ENCODE measurements at places on chromosomes 1 and 21.

GRCh38 chr21:42299324-42300044 is 15.7 kb downstream of the TFF3 start:
- DNase-seq, result no peak
- no peak overlapping the region for H3K4me3 ChIP-seq
- no peak overlapping the region for H3K27ac ChIP-seq
- no peaks in the 10 kb centered on the region for H3K4me1 ChIP-seq
- H3K36me3 ChIP-seq, result peaks cover 34% of the 10 kb centered on the region

- H3K4me3 ChIP-seq, result no peak overlapping the region
- no peaks in the 10 kb centered on the region for H3K27me3 ChIP-seq
- no peaks in the 10 kb centered on the region for H3K4me1 ChIP-seq
- no peak for DNase-seq
- no peak overlapping the region for H3K27ac ChIP-seq
Measured at GRCh38 chr1:74246315-74246714, 11.1 kb downstream of the TNNI3K start.

GRCh38 chr1:69185378-69185777 is 382.3 kb upstream of the LRRC7 start:
- H3K27me3 ChIP-seq, result no peaks in the 10 kb centered on the region
- H3K27ac ChIP-seq, result no peak overlapping the region
- H3K4me3 ChIP-seq, result no peak overlapping the region
- DNase-seq, result no peak
- H3K4me1 ChIP-seq, result no peaks in the 10 kb centered on the region

DNA sequence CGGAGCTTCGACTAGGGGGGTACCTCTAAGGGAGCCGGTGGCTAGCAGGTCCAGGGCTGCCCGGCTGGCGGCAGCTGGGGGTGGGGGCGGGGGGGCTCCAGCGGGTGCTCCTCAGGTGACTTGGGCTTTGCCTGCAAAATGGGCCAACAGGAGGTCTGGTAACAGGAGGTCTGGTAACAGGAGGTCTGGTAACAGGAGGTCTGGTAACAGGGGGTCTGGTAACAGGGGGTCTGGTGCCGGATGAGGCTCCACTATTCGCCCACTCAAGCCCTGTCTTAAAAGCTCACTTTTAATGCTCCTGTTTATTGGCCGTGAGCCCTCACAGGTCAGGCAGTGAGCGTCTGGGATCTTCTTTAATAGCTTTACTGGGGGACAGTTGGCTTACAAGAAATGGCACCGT is 40.4 kb upstream of the ACTRT2 start:
- no peak overlapping the region for H3K4me3 ChIP-seq
- no peak overlapping the region for H3K27ac ChIP-seq
- DNase-seq, result no peak
- H3K4me1 ChIP-seq, result no peaks in the 10 kb centered on the region
- no peaks in the 10 kb centered on the region for H3K27me3 ChIP-seq

- no peak overlapping the region for H3K27ac ChIP-seq
- H3K4me1 ChIP-seq, result no peaks in the 10 kb centered on the region
- no peaks in the 10 kb centered on the region for H3K36me3 ChIP-seq
- no peak overlapping the region for H3K4me3 ChIP-seq
- no peaks in the 10 kb centered on the region for H3K27me3 ChIP-seq
Measured at GRCh38 chr1:150118716-150119115, 31.0 kb upstream of the PLEKHO1 start.

- no peaks in the 10 kb centered on the region for H3K36me3 ChIP-seq
- H3K4me3 ChIP-seq, result no peak overlapping the region
- H3K27ac ChIP-seq, result no peak overlapping the region
- no peaks in the 10 kb centered on the region for H3K27me3 ChIP-seq
Measured at GRCh38 chr1:6009120-6010040, 17.2 kb upstream of the NPHP4 start.

- no peak for DNase-seq
- H3K27me3 ChIP-seq, result no peaks in the 10 kb centered on the region
- H3K27ac ChIP-seq, result no peak overlapping the region
Measured at GRCh38 chr1:68202239-68202832, 30.0 kb downstream of the WLS start.

DNA sequence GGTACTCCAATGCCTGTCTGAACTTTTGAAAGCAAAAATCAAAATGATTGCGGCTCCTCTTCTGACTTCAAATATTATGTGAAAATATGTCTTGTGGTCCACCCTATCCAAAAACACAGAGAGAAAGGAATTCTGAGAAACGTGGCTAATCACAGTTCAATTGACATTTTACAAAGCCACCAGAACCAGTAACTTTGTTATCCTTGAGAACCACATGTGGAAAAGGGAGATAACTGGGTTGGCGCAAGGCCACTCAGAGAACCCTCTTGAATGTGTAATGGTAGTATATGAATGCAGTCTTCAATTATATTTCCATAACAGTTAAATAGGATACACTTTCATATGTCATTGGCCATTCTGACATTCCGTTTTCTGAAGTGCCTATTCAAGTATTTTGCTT is 1030.0 kb upstream of the TMPRSS15 start:
- no peaks in the 10 kb centered on the region for H3K36me3 ChIP-seq
- no peaks in the 10 kb centered on the region for H3K4me1 ChIP-seq
- no peaks in the 10 kb centered on the region for H3K27me3 ChIP-seq
- H3K4me3 ChIP-seq, result no peak overlapping the region
- DNase-seq, result no peak
- H3K27ac ChIP-seq, result no peak overlapping the region

GRCh38 chr1:58422436-58422835 is 124.1 kb downstream of the OMA1 start:
- H3K4me1 ChIP-seq, result no peaks in the 10 kb centered on the region
- H3K4me3 ChIP-seq, result no peak overlapping the region
- DNase-seq, result no peak
- H3K36me3 ChIP-seq, result no peaks in the 10 kb centered on the region

DNA sequence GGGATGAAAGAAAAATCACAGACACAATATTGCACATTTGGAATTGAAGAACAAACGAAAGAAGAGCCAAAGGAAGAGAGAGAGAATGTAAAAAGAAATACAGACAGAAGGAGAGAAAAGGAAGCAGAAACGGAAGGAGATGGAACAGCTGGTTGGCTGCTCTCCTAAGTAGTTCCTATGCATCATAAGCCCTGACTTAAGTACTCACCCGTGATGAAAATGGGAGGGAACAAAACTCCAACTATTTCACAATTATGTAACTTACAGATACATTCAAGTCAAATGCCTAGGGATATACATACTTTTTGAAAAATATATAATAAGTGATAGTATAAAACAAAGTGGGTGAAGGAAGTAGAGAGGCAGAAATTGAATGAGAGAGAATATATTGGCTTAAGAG is 88.5 kb downstream of the TTLL7 start:
- no peaks in the 10 kb centered on the region for H3K36me3 ChIP-seq
- H3K4me1 ChIP-seq, result no peaks in the 10 kb centered on the region
- H3K4me3 ChIP-seq, result no peak overlapping the region
- DNase-seq, result no peak
- H3K27me3 ChIP-seq, result no peaks in the 10 kb centered on the region
- no peak overlapping the region for H3K27ac ChIP-seq

- H3K4me1 ChIP-seq, result no peaks in the 10 kb centered on the region
- no peak for DNase-seq
- no peak overlapping the region for H3K4me3 ChIP-seq
- H3K27me3 ChIP-seq, result no peaks in the 10 kb centered on the region
Measured at GRCh38 chr1:33872683-33873082, 8.8 kb downstream of the HMGB4 start.

DNA sequence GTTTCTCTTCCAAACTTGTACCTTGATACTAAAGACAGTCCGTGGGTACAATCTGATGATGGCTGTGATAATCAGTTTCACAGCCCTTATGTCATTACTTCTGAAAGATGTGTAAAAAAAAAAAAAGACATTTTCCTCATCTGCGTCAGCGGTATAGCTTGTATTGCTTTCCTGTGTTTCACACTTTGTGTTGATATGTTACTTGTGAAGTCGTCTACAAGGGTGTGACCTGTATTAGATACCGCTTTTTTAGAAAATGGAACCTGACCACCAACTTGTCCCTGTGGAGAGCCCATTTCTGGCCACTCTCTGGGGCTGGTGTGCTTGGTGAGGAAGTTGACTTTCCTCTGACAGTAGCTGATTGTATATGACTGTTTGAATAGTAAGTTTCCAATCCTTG is 50.5 kb downstream of the PEX14 start:
- no peaks in the 10 kb centered on the region for H3K4me1 ChIP-seq
- no peaks in the 10 kb centered on the region for H3K36me3 ChIP-seq
- no peak for DNase-seq
- H3K27ac ChIP-seq, result no peak overlapping the region
- H3K4me3 ChIP-seq, result no peak overlapping the region

- H3K27ac ChIP-seq, result no peak overlapping the region
- H3K4me1 ChIP-seq, result no peaks in the 10 kb centered on the region
- no peak overlapping the region for H3K4me3 ChIP-seq
- no peaks in the 10 kb centered on the region for H3K36me3 ChIP-seq
- no peaks in the 10 kb centered on the region for H3K27me3 ChIP-seq
- no peak for DNase-seq
Measured at GRCh38 chr21:39155578-39155977, 27.7 kb downstream of the PSMG1 start.

DNA sequence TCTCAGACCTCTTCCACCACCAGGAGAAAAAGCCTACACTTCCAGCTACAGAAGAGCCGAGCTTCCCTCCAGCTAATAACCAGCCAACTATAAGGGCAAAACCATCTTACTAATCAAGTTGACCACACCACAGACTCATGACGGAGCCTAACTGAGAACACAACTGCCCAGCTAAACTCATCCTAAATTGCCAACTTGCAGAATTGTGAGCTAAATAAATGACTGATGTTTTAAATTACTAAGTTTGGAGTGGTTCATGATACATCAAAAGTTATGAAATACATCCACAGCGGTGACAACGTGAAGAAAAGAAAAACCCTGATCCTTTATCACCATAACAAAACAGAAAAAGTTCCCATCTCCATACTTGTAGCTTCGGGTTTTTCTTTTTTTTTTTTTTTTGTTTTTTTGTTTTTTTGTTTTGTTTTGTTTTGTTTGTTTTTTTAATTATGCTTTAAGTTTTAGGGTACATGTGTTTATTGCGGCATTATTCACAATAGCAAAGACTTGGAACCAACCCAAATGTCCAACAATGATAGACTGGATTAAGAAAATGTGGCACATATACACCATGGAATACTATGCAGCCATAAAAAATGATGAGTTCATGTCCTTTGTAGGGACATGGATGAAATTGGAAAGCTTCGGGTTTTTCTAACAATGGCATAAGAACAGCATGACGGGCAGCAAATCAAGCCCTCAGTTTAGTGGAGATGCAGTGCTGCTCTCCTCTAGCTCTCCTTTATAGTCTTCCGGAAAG is 122.6 kb downstream of the PIGK start:
- no peaks in the 10 kb centered on the region for H3K27me3 ChIP-seq
- no peaks in the 10 kb centered on the region for H3K4me1 ChIP-seq
- DNase-seq, result no peak

DNA sequence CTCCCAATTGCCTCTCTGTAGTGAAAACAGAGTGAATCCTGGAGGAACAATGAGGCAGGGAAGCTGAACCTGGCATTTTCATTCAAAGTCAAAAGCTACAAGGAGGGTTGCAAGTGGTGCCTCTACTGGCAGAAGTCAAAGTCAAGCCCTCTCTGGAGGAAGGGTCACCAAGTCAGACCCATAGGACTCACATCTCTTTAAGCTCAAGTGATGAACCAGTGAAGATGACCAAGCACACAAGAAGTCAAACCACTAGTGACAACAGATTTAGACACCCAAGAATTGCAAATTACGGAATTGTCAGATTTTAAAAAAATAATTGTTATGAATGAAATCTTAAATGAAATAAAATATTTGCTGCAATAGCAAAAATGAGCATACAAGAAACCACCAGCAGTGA is 81.1 kb upstream of the ATP1B1 start:
- no peak overlapping the region for H3K4me3 ChIP-seq
- H3K27me3 ChIP-seq, result no peaks in the 10 kb centered on the region
- no peak for DNase-seq
- no peaks in the 10 kb centered on the region for H3K36me3 ChIP-seq
- H3K4me1 ChIP-seq, result no peaks in the 10 kb centered on the region
- H3K27ac ChIP-seq, result no peak overlapping the region

DNA sequence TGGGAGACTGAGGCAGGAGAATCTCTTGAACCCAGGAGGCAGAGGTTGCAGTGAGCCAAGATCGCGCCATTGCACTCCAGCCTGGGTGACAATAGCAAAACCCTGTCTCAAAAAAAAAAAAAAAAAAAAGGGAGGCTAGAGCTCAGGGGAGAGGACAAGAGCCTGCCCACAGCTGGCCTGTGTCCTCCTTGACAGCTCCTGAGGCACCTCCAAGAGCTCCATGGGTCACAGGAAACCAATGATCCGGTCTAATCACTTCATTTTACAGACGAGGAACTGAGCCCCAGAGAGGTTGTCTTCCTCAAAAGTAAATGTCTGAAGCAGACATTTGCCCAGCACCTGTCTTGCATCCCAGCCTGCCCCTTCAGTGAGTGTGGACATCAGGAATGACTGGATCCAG is 49.4 kb downstream of the NID1 start:
- no peaks in the 10 kb centered on the region for H3K4me1 ChIP-seq
- H3K27me3 ChIP-seq, result no peaks in the 10 kb centered on the region
- no peak overlapping the region for H3K4me3 ChIP-seq
- DNase-seq, result no peak

DNA sequence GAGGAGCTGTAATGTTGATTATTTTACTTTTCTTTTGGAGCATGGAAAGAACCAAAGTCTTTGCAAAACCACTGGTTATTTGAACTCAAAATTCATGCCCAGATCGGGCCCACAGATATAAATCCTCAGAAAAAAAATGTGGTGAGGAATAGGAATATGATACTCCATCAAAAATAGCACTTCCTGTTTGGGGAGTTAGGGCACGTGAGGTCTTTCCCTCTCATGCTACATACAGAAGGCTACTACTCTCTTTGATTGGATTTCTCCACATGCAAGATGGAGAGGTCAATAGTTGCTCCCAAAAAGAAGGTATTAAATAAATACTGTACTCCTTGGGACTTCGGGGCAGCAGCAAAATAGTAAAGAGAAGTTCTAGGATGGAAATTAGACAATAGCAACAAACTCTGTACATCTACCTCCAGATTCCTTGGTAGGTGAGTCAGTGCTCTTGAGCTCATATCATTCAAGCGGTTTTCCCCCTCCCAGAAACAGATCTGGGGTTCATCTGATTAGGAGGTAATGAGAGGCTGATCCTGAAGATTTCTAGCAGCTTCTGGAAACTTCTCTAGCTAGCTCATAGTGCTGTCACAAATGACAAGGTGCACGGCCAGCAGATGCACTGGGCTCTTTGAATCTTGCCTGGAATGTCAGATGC is 47.1 kb downstream of the SLC9C2 start:
- no peak overlapping the region for H3K27ac ChIP-seq
- peaks cover 19% of the 10 kb centered on the region for H3K4me1 ChIP-seq
- DNase-seq, result no peak
- no peaks in the 10 kb centered on the region for H3K36me3 ChIP-seq
- no peak overlapping the region for H3K4me3 ChIP-seq

- H3K27ac ChIP-seq, result peak overlapping the region; percentile 97
- H3K4me3 ChIP-seq, result peak overlapping the region; percentile 95
- peaks cover 47% of the 10 kb centered on the region for H3K36me3 ChIP-seq
- H3K27me3 ChIP-seq, result no peaks in the 10 kb centered on the region
Measured at GRCh38 chr1:150577557-150578271, 1.7 kb downstream of the MCL1 start.
